ENCODE measurements at places on chromosomes 13 and 19.

GRCh38 chr13:35356572-35356971, 119.9 kb downstream of the MAB21L1 start:
- no peak for DNase-seq

DNA sequence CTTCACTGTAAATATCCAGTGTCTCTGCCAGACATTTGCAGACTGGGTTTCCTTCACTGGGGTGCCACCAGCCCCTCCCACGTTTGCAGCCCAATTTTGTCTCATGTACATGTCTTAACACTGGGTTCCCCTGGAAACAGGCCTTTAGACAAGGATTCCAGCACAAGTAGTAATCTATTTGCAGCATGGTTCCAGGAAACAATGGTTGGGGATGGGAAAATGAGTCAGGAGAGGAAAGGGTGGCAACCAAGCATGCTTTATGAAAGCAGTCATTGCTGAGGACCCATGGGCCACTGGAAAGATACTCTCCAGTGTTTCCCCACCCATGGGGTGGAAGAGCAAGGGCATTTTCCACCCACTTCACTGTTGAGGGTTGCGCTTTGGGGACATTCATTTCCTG, 53.6 kb upstream of the FARP1 start:
- DNase-seq: no peak

DNA sequence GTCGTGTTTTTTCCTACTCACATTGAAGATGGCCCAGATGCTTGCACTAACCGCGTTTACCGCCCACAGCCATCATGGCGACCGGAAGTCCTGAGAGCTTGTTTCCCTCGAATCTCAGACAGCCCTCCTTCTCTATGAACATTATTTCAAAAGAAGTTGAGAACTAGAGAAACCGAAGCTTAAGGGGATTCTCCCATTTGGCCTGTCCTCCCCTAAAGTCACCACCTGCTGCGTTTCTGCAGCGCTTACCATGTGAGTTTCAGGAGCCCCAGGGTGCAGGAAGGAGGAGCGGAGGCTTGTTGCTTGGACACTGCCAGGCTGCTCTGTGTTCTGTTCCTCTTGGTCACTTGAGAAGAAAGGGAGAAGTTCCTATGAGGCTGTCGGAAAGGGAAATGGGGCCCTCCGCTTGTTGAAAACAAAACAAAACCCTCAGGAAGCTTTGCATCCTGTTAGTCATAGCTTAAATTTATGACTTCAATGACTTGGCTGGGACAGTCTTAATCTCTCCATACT, 6.2 kb downstream of the CARD8 start:
- DNase-seq: peak; percentile 45

DNA sequence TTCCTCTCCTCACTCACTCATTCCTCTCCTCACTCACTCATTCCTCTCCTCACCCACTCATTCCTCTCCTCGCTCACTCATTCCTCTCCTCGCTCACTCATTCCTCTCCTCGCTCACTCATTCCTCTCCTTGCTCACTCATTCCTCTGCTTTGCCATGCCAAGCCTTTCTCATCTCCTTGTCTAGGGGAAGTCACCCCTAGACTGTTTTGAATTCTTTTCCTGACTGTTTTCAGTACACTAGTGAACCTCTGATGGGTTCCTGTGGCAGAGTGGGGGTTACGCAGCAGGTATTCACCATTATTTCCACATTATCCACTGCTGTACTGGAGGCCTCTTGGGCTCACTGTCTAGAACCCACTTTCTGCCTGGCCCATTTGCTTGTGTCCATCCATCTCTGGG, 1.2 kb downstream of the CYP4F8 start:
- DNase-seq: no peak

DNA sequence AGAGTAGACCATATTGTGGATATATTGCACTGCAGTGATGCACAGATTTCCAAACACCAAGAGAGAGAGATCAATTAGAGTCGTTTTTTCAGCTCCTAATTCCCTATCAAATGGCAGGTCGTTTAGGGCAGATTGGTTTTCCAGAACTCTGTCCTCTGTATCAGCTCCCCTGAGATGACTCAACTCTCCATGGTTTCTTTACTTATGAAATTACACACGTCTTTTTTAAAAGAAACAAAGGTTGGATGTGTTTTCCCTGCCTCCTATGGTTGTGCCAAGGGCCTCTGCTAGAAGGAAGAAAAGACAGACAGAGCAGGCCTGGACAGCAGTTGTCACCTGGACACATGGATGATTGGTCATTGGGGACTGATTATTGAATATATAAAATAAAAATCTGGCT, 478.1 kb upstream of the NBEA start:
- no peak for DNase-seq
